ENCODE measurements at places on chromosomes 11 and 22.

DNA sequence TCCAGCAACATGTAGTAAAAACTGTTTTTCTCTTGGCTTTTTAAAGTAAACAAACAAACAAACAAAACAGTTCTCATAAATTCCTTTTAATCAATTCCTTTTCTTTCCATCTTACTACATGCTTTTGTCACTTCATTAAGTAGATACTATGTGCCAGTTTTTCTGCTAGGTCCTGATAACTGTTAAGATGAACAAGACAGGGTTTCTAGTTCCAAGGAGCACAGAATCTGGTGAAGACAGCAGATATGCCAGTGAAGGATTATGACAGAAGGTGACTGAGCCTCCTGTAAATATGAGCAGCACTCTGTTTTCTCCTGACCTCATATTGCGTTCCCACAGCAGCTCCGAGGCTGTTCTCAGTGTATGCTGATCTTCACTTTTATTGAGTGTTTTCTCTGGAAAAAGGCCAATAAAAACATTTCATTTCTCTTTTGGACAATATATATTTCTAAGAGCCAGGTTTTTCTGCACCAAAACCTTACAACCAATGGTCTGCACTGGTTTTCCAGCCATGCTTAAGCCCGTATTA lies 45.8 kb downstream of the HEPHL1 start:
- DNase-seq = no peak

DNA sequence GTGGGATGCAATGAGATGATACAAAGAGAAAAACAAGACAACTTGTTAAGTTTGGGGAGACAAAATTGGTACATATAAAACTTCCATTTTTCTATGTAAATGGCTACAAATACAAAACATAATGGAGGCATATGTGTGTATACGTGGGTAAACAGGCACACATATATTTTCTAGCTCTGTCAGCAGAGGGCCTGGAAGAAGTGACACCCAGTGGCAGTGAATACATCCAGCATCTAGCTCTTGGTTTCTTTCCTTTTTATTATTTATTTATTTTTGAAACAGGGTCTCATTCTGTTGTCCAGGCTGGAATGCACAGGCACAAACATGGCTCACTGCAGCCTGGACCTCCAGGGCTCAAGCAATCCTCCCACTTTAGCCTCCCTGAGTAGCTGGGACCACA lies 5.0 kb upstream of the RASL10A start:
- DNase-seq = no peak

GRCh38 chr11:46298699-46299433 lies 21.4 kb downstream of the CREB3L1 start:
- no peak for DNase-seq

GRCh38 chr11:2092956-2093412 lies 46.2 kb downstream of the IGF2 start:
- no peak for DNase-seq

DNA sequence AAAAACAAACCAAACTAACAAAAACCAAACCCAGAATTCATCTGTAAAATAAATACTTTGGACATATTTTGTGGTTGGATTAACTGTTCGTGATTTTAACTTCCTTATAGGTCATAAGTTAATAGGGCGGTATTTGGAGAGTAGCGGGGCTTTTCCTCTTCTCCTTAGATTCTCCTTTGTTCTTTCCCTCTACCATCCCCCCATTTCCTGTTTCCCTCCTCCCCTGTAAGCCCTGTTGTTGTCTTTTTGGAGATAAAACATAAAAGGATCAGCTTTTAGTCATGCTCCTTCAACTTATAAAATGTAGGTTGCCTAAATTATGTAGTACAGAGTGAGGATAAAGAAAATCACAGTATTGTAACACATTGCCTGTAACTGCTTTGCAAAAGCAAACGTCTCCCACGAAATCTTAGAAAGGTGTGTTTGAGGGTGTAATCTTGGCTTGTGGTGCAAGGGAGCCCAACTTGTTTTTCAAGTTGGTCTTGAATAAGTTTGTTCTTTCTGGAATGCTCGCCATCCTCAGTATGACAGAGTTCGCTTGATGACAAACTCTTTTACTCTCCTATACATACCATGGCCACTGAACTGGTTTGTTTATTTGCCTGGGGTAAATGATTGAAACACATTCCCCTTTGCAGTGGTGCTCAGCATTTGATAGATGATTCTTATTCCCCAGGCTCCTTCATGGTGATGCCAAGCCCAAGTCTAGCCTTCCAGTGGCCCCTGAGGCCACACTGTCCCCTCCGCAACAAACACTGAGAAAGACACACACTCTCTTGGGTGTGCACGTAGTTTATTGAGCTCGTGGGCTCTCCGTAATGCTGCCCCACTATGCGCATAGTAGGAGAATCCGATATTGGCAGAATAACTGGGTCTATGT lies 49.4 kb downstream of the TEAD1 start:
- DNase-seq = no peak

- no peak for DNase-seq
These were observed 71.0 kb downstream of the DKK3 start for GRCh38 chr11:11937433-11937832.

Data from forelimb muscle (tissue), 1 donor.